Cortex of kidney (tissue), 1 donor: ENCODE measurements at places on chromosomes 13 and 19.

DNA sequence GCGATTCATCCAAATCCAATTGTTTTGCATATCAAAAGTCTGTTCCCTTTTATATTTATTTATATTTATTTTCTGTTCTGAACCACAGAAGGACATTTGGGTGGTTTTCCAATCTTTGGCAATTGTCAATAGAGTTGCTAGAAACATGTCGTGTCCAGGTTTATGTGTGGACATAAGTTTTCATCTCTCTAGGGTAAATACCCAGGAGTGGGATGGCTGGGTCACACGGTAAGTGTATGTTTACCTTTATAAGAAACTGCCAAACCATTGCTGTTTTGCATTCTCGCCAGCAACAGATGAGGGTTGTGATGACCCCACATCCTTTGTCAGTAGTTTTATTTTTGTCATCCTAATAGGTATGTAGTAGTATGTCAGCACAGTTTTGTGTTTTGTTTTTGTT is 12.5 kb downstream of the AP1M1 start:
- DNase-seq, result no peak

DNA sequence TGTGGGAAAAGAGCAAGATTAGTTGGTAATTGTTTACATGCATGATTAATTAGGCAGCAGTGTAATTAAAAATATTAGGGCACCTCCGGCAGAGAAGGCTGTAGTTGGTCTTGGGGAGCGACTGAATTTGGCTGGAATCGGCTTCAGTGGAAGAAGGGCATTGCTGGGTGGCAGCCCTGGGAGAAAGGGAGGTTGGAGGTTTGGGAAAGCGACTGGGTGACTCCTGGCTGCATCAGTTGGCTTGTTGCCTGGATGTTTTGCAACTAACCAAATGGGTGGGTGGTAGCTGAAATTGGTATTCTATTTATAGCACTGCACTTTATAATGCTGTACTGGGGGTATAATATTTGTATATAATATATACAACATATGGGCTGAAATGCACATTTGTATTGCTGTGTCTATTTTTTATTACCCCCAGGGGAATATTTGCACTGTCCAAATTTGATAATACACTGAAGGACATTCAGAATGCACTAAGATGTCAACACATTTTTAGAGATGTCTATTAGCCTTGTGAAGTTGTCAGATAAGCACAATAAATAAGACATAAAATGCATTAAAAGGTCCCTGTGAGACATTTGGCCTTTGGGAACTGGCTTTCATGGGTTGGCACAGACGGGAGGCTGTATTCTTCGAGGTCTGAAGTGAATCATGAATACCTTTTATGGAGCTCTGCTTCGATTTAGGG is 1.7 kb downstream of the B3GLCT start:
- no peak for DNase-seq

DNA sequence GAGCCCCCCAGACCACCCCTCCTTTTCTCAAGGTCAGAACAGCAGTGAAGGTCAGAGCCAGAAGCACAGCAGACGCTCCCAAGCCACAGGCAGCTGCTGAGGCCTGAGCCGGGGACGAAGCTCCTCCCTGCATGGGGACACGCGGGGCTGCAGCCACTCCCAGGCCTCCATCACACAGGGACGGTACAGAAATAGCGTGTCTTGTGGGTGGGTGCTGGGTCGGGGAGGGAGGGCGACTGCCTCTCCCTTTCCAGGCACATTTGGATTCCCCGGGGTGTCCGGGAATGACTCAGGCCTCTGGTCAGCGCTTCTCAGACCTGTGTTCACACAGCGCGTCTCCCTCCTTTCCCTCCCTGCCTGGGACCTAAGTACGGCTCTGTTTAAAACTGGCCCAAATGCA is 33.2 kb downstream of the RASA3 start:
- DNase-seq, result no peak

GRCh38 chr19:30932854-30933253 is 416.4 kb downstream of the TSHZ3 start:
- DNase-seq, result no peak

- no peak for DNase-seq
Measured at GRCh38 chr19:11832253-11832912, 16.1 kb upstream of the ZNF439 start.

DNA sequence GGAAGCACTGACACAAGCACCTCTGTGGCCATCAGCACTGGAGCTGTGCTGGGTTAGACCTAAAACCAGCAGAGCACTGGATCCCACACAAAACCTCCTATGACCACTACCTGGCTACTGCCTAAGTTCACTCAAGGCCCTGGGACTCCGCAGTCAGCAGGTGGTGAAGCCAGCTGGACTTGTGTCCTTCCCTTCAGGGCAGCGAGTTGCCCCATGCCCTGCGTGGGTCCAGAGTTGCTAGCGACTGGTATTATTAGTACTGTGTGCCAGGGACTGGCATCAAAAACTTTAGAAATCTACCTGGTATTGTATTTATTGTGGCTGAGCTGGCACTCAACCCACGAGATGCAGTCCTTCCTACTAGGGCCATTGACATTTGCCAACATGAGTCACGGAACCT is 6.0 kb downstream of the OR10H4 start:
- DNase-seq, result no peak

GRCh38 chr13:26342898-26343297 is 89.0 kb downstream of the CDK8 start:
- DNase-seq, result no peak

- DNase-seq, result no peak
Measured at GRCh38 chr19:46717716-46718143, 816 bp upstream of the PRKD2 start.

DNA sequence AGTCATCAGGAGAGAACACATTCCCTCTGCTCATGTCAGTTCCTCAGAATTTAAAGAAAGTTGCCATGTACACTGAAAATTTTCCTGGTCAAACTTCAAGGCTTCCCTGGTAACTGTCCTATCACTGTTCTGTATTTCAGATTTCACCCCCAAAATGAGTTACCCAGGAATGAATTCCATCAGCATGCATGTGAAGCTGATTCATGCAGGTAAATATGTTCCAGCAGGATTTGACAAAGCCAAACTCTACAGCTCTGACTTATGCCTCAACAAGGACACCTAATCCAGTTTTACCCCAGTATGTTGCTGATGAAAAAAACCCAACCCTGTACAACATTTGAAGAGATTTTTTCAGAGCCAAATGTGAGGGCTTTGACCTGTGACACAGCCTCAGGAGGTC is 21.5 kb downstream of the LIG4 start:
- no peak for DNase-seq

DNA sequence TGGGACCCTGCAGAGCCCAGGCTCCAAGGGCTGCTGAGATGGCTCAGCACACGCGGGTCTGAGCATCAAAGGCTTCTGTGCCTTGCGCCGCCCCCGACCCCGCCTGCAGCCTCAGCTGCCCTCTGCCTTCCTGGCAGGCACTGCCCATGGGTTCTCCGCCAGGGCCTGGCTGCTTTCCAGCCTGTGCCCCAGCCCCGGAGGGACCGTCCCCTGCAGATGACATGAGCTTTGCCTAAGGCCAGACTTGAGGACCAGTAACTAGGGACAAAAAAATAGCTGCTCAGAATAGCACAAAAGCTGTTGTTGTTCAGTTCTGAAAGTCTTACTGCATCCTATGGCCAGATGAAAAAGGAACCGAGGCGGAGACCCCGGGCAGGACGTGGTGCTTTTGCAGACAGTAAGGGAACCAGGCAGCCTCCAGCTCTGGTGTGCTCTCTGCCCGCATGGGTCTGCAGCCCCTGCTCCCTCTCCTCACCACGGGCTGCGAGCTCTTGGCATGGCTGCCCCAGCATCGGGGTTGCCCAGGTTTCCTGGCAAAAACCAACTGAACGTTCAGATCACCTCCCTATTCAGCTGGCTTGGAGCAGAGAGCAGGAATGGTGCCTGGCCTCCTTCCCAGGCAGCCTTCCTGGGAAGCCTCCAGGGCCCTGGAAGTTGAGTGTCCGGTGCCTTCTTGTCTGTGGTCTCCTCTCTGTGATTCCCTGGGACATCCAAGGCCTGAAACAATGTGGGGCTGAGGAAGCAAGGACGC is 12.5 kb upstream of the CFAP97D2 start:
- no peak for DNase-seq

- no peak for DNase-seq
Measured at GRCh38 chr19:48308631-48309586, 16.4 kb upstream of the EMP3 start.

DNA sequence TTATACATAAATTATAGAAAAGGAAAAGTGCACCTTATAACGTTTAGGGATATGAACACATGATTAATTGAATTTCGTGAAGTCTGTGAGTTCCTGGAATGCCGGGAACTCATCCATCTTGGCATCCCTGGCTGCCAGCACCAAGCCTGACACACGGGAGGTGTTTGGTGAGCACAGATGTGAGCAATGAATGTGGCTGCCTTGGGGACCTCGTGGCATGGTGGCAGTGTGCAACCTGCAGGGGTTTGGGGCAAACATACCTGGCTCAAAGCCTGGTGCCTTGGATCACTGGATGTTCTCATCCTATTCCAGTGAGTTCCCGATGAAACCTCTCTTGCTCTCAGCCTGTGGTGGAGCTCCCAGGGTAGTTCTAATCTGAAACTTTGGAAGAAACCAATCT is 10.4 kb upstream of the MAP2K2 start:
- no peak for DNase-seq

DNA sequence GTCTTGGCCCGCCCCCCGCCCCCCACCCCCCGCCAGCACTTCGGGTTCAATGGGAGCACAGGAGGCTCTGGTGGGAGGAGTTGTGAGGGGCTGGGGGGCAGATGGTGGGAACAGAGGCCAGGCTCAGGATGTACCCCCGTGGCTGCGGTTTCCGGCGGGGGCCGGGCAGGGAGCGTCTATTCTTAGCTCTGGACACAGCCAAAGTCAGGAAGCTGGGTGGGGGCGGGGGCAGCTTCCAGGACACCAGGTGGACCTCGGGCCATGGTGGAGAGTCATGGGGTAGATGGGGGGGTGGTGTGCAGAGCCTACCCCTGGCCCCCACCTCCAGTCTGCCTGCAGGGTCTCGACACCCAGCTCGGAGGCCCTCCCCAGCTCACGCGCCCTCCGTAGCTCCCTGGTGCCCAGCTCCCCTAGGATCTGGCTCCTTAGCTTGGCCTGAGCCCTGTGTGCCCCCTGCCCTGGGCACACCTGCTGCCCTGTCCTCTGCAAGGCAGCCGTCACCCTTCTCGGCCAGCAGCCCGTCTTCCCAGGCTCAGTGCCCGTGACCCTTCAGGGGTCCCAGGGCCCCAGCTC is 2.2 kb upstream of the TBXA2R start:
- DNase-seq, result no peak

DNA sequence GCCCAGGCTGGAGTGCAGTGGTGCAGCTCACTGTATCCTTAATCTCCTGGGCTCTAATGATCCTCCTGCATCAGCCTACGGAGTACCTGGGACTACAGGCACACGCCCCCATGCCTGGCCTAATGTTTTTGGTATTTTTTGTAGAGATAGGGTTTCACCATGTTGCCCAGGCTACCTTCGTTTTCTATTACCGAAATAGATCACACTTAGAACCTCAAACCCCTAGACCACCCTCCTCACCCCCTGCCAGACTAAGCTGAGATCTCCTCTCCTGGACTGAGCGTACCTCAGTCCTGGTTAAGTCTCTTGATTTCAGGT is 391 bp downstream of the KLF1 start:
- DNase-seq, result no peak

DNA sequence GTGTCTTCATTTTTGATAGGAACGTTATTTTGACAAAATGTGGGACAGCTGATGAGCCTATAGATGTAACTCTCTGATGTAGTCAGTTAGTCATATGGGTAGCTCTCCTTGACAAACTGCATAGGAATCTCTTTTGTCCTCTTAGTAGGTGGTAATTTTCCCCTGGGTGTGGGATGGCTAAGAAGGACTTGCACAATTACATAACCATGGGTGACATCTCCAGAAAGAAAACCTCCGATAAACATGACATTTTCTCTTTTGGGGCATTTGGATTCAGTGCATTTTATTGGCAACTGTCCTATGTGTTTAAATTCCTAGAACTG is 41.8 kb downstream of the IGFL3 start:
- DNase-seq, result no peak

- DNase-seq, result no peak
Measured at GRCh38 chr13:46267166-46267565, 55.4 kb downstream of the LRRC63 start.

DNA sequence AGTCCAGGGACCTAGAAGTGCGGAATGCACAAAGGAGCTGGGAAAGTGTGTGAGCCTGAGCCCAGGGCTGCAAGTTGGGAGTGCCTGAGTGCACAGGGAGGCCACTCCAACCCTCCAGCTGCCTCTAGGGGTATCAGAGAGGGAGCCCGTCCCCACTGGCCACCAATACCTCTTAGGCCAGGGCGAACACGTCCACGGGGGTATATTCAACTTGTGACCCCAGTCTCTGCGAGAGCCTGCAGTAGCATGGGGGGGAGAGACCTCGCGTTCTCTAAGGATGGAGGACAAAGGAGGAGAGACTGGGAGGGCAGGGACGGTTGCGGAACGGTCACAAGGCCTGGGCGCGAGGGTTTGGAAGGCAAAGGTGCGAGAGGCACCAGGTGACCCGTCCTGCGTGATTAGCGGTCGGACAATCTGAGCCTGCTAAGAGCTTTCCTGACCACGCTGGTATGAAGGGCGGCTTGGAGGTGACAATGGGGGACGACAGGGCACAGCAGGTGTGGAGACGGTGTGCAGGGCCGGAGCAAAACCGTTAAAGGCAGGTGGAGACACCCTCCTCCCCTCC is 676 bp downstream of the CD320 start:
- DNase-seq, result no peak

DNA sequence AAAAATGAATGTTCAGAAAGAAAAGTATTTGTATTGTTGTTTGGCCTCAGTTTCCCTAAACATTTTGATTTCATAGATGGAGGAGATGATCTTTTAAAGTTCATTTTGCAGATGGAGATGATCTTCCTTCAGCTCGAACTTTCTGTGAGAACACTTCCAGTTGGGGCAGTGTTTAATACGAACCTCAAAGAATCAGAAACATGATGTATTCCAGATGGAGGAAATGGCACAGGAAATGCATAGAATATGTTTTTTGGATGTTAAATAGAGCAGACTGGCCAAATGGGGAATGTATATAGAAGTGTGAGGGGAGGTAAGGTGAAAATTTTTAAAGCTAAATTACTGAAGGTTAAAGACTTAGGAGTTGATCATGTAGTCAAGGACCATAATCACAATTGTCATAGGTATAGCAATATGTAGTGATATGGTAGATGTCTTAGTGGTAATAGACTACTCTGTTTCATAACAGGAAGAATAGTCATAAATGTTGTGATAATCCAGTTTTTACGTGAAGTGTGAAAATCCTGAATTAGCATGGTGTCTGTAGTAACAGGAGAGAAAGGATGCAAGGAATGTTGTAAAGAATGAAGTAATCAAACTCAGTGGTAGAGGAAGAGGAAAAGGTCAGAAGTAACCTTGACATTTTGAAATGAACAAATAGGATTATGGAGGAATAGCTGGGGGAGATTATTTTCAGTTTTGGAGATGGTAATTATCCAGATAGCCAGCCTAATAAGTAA is 5.1 kb downstream of the RAP2A start:
- no peak for DNase-seq

- DNase-seq, result no peak
Measured at GRCh38 chr13:114111577-114111976, 20.8 kb downstream of the RASA3 start.
